Activated CD8-positive, alpha-beta T cell treated with anti-CD3 and anti-CD28 coated beads for 36 hours (primary cell): ENCODE measurements at places on chromosomes 5 and 9. TPM values are rescaled to one million over a fixed set of nuclear protein-coding genes. Genes with fewer than 3 reads are reported as not detected.
A peak's percentile ranks its signal among the peaks of the same experiment; 100 is the strongest.

ACTBL2 gene
- total RNA-seq: not detected

DNA sequence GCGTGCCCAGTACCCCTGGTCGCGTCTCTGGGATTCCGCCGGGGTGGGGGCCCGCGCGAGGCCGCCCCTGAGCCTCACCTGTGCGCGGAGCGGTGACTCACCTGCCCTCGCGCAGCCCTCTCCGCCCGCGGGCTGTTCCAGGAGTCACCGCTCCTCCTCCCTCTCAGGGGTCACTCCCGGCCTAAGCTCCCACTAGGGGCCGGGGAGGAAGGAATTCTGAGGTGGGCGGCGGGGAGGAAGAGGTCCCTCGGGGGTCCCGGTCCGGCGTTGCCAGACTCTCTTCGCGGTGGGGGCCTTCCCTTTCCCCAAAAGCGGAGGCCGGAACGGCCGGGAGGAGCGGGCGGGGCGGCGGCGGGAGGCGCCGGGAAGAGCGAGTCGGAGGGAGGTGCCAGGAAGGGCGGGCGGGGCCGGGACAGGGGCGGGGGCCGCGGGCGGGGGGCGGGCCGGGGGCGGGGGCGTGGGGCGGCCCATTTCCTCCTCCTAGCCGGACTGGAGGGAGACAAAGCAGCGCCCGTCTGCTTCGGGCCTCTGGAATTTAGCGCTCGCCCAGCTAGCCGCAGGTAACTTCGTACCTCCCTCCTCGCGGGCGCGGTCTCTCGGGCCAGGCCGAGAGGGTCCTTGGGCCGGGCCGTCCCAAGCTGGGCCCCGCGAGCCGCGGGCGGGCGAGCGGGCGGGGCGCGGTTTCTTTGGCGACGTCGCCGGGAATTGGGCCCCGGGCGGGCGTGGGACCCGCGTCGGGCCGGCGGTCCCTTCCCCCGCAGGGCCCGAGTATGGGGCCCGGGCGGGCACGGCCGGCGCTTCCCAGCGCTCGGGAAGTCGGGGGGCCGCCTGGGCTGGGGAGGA, at the start of gene CTNNA1:
TSS of gene CTNNA1 (plus strand) at position 475 of the 843 bp plus-strand sequence. CDS start 28,500 bp downstream, outside the sequence.
- H3K27ac ChIP-seq: peak within 1 kb of the TSS; percentile 21
- H3K27me3 ChIP-seq: peaks cover 49% of the 10 kb centered on the region
- peak within 1 kb of the TSS; percentile 77 for H3K4me3 ChIP-seq
- H3K4me1 ChIP-seq: peaks cover 30% of the 10 kb centered on the region

DMGDH gene
- total RNA-seq: 1.3 TPM

KIAA1958 gene
- total RNA-seq: 14.9 TPM

DNA sequence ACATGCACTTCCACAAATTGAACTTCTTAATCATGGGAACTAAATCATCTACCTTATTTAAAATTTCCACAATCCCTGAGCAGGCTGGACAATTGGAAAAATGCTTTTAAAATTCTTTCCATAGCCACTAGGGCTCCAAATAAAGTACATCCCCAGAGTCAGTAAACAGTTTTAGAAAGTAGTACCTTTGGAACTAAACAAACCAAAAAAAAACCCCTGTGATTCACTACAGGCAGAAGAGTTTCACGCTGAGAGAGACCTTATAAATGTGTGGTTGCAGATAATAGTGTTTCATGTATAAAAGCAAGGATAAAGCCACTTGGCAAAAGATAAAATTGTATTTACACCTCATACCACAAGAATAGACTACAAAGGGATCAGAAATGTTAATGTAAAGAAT, 11.8 kb upstream of the HMGCR start:
- peaks cover 16% of the 10 kb centered on the region for H3K4me1 ChIP-seq
- no peaks in the 10 kb centered on the region for H3K36me3 ChIP-seq
- no peak overlapping the region for H3K4me3 ChIP-seq
- DNase-seq: no peak
- H3K27me3 ChIP-seq: peaks cover 7% of the 10 kb centered on the region

SAXO1 gene
- not detected for total RNA-seq

OBP2B gene
- not detected for total RNA-seq

DNA sequence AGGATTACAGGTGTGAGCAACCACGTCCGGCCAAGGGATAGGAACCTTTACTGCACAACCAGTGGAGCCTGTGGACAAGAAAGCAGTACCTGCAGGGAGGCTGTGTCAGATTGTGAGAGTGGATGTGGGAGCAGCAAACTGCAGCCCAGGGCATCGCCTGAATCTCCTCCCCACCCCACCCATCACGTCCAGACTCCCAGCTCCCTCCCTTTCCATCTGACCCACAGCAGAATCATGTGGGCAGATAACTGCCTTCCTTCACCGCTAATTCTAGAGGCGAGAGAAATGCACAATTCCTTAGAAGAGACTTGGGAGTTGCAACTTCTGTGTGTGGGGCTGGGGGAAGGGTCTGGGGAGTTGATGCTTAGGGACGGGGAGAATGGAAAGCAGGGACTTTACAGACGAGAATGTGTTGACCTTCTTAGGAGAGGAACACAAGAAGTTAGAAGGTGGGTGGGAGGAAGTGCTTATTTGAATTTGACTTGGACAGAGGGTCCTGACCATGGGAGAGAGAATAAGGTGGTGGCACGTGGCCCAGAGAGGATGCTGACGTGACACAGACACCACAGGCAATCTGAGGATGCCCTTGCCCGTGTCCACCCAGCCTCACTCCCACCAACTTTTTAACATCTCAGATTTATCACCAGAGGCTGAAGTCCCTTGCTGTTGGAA, 4.5 kb upstream of the LCP2 start:
- H3K27ac ChIP-seq: peak overlapping the region; percentile 98
- peaks cover 6% of the 10 kb centered on the region for H3K36me3 ChIP-seq
- DNase-seq: peak; percentile 39
- H3K4me1 ChIP-seq: peaks cover 81% of the 10 kb centered on the region
- no peaks in the 10 kb centered on the region for H3K27me3 ChIP-seq

DNA sequence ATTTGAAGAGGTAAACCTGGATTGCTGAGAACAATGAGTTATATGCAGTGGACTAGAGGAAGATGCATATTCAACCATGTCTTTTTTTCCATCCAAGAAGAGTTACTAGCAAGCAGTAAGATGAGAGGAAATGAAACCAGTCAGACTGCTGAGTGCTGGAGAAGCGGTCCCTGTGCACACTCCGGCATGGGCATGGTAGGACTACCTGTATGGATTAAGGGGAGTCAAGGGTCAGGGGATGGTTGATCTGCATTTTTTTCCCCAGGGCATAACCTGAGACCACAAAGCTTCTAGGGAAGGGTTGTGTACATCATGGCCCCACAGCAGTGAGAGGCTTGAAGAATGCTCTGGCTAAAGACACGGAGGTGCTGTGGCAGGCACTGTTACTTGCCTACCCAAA, 76.6 kb upstream of the ZNF169 start:
- DNase-seq: no peak
- H3K27ac ChIP-seq: peak overlapping the region; percentile 66
- H3K4me1 ChIP-seq: peaks cover 48% of the 10 kb centered on the region
- no peaks in the 10 kb centered on the region for H3K27me3 ChIP-seq
- H3K4me3 ChIP-seq: no peak overlapping the region
- peaks cover 49% of the 10 kb centered on the region for H3K36me3 ChIP-seq

DNA sequence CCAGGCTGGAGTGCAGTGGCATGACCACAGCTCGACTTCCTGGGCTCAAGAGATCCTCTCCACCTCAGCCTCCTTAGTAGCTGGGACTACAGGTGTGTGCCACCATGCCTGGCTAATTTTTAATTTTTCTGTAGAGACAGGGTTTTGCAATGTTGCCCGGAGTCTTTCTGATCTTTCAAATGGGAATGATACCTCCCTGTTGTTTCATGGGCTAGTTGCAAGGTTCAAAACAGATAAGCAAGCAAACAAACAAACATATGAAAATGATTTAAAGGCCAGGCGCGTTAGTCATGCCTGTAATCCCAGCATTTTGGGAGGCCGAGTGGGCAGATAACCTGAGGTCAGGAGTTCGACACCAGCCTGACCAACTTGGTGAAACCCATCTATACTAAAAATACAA, 45.3 kb upstream of the PLPP1 start:
- DNase-seq: no peak
- no peak overlapping the region for H3K4me3 ChIP-seq
- no peaks in the 10 kb centered on the region for H3K36me3 ChIP-seq
- H3K27ac ChIP-seq: no peak overlapping the region
- H3K27me3 ChIP-seq: peaks cover 2% of the 10 kb centered on the region

GRCh38 chr5:139251695-139252288, 41.7 kb upstream of the MATR3 start:
- DNase-seq: no peak
- H3K27me3 ChIP-seq: no peaks in the 10 kb centered on the region
- H3K4me1 ChIP-seq: peaks cover 10% of the 10 kb centered on the region
- H3K36me3 ChIP-seq: no peaks in the 10 kb centered on the region
- H3K4me3 ChIP-seq: no peak overlapping the region
- H3K27ac ChIP-seq: no peak overlapping the region

- peaks cover 51% of the 10 kb centered on the region for H3K27me3 ChIP-seq
- no peaks in the 10 kb centered on the region for H3K36me3 ChIP-seq
- H3K4me3 ChIP-seq: peak within 1 kb of the TSS; percentile 49
- peaks cover 4% of the 10 kb centered on the region for H3K4me1 ChIP-seq
- H3K27ac ChIP-seq: no peak within 1 kb of the TSS
Measured at GRCh38 chr5:81393783-81394718, at the start of gene ACOT12. Gene ACOT12, minus strand, starts transcription at chr5:81394134. Its CDS starts 20 bp downstream, at chr5:81394114.

DNA sequence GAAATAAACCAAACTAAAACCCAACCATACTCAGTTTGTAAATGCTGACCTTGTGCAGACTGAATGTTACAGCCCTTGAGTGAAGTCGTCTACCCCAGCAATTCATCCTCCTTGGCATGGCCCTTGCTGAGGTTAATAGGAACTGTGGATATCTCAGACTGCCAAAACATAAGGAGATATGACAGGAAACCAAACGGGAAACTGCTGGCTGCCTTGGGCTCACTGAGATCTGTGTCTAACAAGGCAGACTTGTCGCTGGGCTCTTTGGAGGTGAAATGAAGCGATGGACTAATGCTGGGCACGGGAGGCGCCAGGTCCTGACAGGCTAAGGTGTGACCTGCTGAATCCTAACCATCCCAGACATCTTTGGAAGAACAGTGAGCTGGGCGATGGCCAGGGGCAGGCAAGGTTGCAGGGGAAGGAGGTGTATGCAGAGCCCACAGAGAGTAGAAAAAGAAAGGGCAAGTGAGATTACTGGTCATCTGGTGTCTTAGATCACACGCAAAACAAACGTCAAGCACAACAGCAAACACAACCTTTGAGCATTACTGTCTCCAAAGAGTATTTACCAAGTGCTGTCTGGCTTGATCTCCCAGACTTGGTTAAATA, 44.6 kb upstream of the ALDH1A1 start:
- no peaks in the 10 kb centered on the region for H3K36me3 ChIP-seq
- H3K4me1 ChIP-seq: no peaks in the 10 kb centered on the region
- no peak overlapping the region for H3K27ac ChIP-seq
- no peak for DNase-seq
- H3K4me3 ChIP-seq: no peak overlapping the region

GRM6 gene
- total RNA-seq: not detected
